ENCODE measurements at places on chromosomes 5 and 9. TPM values are rescaled to one million over a fixed set of nuclear protein-coding genes. Genes with fewer than 3 reads are reported as not detected.

- H3K4me1 ChIP-seq: no peaks in the 10 kb centered on the region
- no peak for DNase-seq
- H3K27me3 ChIP-seq: no peaks in the 10 kb centered on the region
- no peaks in the 10 kb centered on the region for H3K36me3 ChIP-seq
- H3K4me3 ChIP-seq: no peak overlapping the region
Observed at GRCh38 chr5:56229111-56229510, 4.0 kb downstream of the ANKRD55 start.

DNA sequence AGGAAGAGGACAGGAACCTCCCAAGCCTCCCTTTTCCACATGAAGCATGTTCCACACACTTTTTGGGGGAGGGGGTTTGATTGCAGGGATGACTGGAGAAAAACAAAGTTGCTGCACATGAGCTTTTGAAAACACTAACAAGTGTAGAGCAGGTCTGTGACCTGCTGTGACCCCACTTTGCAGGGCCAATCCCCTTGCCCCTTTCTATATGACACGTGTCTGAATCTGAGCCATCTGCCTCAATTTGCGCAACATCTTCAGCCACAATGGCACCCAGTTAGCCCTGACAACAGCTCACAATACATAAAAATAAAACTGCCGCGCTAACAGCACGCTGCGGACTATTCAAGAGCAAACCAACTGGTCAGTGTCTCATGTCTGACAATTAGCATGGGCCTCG lies 227.8 kb upstream of the TBCA start:
- no peaks in the 10 kb centered on the region for H3K4me1 ChIP-seq
- DNase-seq: no peak
- H3K27me3 ChIP-seq: no peaks in the 10 kb centered on the region
- H3K27ac ChIP-seq: no peak overlapping the region

GRCh38 chr9:127075624-127076372 lies 46.6 kb downstream of the ANGPTL2 start:
- no peak overlapping the region for H3K4me3 ChIP-seq
- no peaks in the 10 kb centered on the region for H3K36me3 ChIP-seq
- no peaks in the 10 kb centered on the region for H3K4me1 ChIP-seq
- no peaks in the 10 kb centered on the region for H3K27me3 ChIP-seq
- H3K27ac ChIP-seq: no peak overlapping the region

GRCh38 chr5:83577036-83577636 lies 105.6 kb downstream of the VCAN start:
- H3K4me1 ChIP-seq: no peaks in the 10 kb centered on the region
- DNase-seq: no peak
- H3K36me3 ChIP-seq: no peaks in the 10 kb centered on the region
- no peaks in the 10 kb centered on the region for H3K27me3 ChIP-seq
- no peak overlapping the region for H3K27ac ChIP-seq

GRCh38 chr5:178115136-178115813 lies 1.9 kb downstream of the N4BP3 start:
- DNase-seq: peak; percentile 57
- no peaks in the 10 kb centered on the region for H3K36me3 ChIP-seq
- H3K27ac ChIP-seq: peak overlapping the region; percentile 60
- H3K27me3 ChIP-seq: peaks cover 6% of the 10 kb centered on the region

GRCh38 chr5:168417731-168418429 lies 68.4 kb upstream of the RARS1 start:
- H3K4me3 ChIP-seq: no peak overlapping the region
- H3K4me1 ChIP-seq: no peaks in the 10 kb centered on the region
- no peak overlapping the region for H3K27ac ChIP-seq
- H3K27me3 ChIP-seq: no peaks in the 10 kb centered on the region
- DNase-seq: no peak

- no peak overlapping the region for H3K27ac ChIP-seq
- H3K4me3 ChIP-seq: no peak overlapping the region
- H3K27me3 ChIP-seq: peaks cover 11% of the 10 kb centered on the region
Observed at GRCh38 chr9:14325147-14325546, 11.2 kb upstream of the NFIB start.

DNA sequence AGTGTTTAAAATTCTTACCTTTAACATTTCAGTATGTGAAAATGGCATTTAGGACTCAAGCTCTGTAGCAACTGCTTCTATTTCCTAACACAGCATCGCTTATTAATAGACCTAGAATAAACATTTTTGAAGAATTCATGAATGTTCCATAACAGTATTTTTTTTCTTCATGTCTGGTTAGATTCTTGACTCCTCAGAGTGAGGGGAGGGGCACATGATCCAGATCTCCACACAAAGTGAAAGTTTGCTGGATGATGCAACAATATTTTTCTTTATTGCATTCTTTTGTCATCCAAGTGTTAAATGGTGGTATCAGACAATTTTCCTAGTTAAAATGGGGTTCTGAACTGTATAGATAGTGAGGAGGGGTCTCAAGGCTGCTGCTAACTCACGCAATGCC lies 130.8 kb upstream of the MAN2A1 start:
- H3K4me1 ChIP-seq: peaks cover 3% of the 10 kb centered on the region
- H3K4me3 ChIP-seq: no peak overlapping the region
- H3K27ac ChIP-seq: no peak overlapping the region
- no peak for DNase-seq
- no peaks in the 10 kb centered on the region for H3K27me3 ChIP-seq
- no peaks in the 10 kb centered on the region for H3K36me3 ChIP-seq

DNA sequence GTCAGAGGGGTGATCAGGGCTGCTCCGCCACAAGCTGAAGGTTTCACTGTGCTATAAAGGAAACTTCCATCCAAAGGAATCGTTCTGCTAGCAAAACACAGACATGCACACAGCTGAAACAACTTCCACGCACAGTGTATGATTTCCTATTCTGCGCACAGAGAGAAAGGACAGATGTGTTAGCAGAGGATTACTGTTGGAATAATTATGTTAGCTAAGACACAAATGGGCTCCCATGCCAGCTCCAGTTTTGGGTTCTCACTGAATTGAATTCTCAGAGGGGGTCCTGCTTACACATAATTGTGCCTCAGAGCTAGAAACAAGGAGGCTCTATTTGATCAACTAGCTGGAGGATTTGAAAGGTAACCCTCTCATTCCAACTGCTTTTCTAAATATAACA lies 352.4 kb downstream of the IRX2 start:
- H3K27me3 ChIP-seq: no peaks in the 10 kb centered on the region
- DNase-seq: no peak
- no peaks in the 10 kb centered on the region for H3K36me3 ChIP-seq
- H3K27ac ChIP-seq: no peak overlapping the region
- H3K4me1 ChIP-seq: no peaks in the 10 kb centered on the region
- no peak overlapping the region for H3K4me3 ChIP-seq

GRCh38 chr9:76026796-76027195 lies 136.3 kb downstream of the PCSK5 start:
- H3K4me3 ChIP-seq: no peak overlapping the region
- H3K27ac ChIP-seq: no peak overlapping the region
- H3K4me1 ChIP-seq: peaks cover 10% of the 10 kb centered on the region

DNA sequence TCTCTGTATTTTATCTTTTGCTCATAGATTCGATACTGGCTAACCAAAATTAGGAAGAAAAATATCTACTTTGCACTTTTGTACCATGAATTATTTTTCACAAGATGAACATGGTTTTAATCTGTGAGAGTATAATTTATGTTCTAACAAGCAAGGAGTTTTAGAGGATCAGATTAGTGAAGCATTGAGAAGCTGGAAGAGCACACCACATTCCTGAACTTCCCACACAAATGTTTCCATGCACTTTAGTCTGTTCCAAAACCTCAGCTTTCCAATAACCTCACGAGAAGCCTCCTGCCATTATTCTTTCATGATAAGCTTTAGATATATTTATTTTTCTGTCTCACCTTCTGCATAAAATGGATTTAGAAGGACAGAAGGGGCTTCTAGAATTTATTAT lies 98.7 kb upstream of the MPDZ start:
- H3K4me3 ChIP-seq: no peak overlapping the region
- H3K36me3 ChIP-seq: no peaks in the 10 kb centered on the region
- no peak for DNase-seq
- H3K27me3 ChIP-seq: no peaks in the 10 kb centered on the region
- H3K27ac ChIP-seq: no peak overlapping the region
- no peaks in the 10 kb centered on the region for H3K4me1 ChIP-seq

- DNase-seq: peak; percentile 10
- H3K4me3 ChIP-seq: no peak overlapping the region
- no peaks in the 10 kb centered on the region for H3K36me3 ChIP-seq
- H3K27me3 ChIP-seq: no peaks in the 10 kb centered on the region
- no peak overlapping the region for H3K27ac ChIP-seq
Observed at GRCh38 chr5:555058-555623, 30.9 kb upstream of the SLC9A3 start.

DNA sequence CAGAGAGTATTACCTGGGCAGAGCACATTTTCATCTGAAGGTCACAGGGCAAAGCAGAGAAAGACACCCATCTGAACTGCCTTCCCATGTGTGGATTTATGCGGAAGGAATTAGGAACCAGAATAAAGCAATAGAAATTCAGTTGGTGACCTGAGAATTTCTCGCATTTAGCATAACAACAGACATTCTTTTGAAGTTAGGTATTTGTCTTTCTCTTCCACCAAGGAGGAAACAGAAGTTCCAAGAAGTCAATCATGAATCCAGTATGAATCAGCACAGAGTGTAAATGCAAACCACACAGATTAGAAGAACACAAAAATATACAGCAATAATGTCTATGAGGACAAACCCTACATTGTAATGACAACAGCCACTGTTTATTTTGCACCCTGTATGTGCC lies 515.2 kb upstream of the BRINP1 start:
- no peak for DNase-seq
- H3K4me1 ChIP-seq: no peaks in the 10 kb centered on the region
- H3K4me3 ChIP-seq: no peak overlapping the region

DNA sequence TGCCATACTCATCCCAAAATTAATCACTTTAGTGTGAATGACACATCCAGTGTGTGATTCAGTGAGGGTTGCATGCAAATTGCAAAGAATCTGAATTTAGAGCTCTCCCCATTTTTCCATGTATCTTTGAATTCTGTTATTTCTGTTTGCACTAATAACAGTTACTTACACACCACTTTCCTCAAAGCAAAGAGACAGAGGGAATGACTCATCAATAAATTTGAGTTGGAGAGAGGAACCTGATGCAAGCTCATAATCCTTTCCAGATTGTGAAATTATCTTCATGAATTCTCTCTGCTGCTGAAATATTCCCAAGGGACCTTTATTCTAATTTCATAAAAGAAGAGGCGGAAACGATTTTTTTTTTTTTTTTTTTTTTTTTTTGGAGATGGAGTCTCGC lies 204.8 kb downstream of the CDH9 start:
- H3K27me3 ChIP-seq: no peaks in the 10 kb centered on the region
- H3K36me3 ChIP-seq: no peaks in the 10 kb centered on the region
- no peak overlapping the region for H3K27ac ChIP-seq
- DNase-seq: no peak

DNA sequence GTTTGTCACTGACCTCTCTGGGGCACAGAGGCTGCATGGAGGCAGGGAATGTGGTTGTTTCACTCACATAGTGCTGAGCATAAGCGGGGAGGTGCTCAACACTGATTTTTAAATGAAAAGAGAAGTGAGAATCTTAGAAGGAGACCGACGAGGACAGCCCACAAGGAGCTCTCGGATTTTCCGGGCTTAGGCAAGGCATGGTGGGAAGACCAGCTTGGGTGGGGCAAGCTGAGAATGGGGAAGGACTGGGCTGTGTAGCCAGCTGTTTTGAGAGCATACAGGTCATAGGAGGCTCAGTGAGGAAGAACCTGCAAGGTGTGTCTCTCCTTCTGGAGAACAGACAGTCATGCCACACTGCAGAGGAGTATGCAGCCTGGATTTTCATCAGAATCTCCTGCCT lies 86.0 kb upstream of the TNFSF8 start:
- H3K4me3 ChIP-seq: no peak overlapping the region
- H3K4me1 ChIP-seq: no peaks in the 10 kb centered on the region
- no peaks in the 10 kb centered on the region for H3K36me3 ChIP-seq
- DNase-seq: no peak
- H3K27ac ChIP-seq: no peak overlapping the region
- H3K27me3 ChIP-seq: no peaks in the 10 kb centered on the region

DNA sequence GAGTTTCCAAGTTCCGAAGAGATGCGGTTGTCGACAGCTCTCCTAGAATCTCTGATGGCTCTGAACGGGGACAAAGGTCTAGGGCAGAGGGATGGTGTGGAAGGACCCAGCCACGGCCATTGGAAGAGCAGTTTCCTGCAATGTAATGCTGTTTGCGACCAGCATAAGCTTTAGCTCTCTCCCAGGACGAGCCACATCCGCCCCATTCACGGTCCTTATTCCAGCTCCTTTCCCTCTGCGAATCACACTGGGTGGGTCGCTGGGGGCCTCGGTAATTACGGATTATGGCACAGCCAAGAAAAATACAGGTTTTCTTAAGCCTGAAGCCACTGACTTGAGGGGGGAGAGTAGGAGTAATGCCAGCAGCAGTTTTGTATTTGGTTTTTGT lies 22.7 kb downstream of the ANXA2R start:
- H3K27me3 ChIP-seq: no peaks in the 10 kb centered on the region
- peak overlapping the region; percentile 58 for H3K4me3 ChIP-seq
- DNase-seq: peak; percentile 39
- peaks cover 22% of the 10 kb centered on the region for H3K4me1 ChIP-seq
- no peaks in the 10 kb centered on the region for H3K36me3 ChIP-seq

DNA sequence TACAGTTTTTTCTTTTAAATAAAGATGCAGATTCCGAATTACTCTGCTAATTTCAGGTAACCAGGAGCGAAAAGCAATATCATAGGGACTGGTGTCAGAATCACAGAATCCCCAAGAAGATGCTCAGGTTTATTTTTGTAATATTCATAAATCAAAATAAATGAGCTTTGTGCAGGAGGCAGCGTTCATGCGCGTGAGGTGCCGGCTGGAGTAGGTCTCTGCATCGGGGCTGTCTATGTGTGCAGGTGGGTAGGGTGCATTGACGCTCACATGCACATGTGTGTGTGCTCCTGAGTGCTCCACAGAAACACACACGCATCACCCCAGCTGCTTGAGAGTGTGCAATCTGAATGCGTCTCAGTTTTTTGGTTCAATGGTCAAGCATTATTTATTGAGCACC lies 226.4 kb downstream of the PBX3 start:
- H3K36me3 ChIP-seq: no peaks in the 10 kb centered on the region
- H3K27me3 ChIP-seq: no peaks in the 10 kb centered on the region

GRCh38 chr9:129343424-129344375 lies 165.6 kb upstream of the IER5L start:
- H3K4me3 ChIP-seq: no peak overlapping the region
- H3K4me1 ChIP-seq: peaks cover 5% of the 10 kb centered on the region
- peak overlapping the region; percentile 32 for H3K27ac ChIP-seq
- no peak for DNase-seq
- no peaks in the 10 kb centered on the region for H3K27me3 ChIP-seq
- no peaks in the 10 kb centered on the region for H3K36me3 ChIP-seq

- no peak overlapping the region for H3K4me3 ChIP-seq
- no peaks in the 10 kb centered on the region for H3K4me1 ChIP-seq
- no peaks in the 10 kb centered on the region for H3K27me3 ChIP-seq
- DNase-seq: no peak
Observed at GRCh38 chr5:54713923-54714581, 196.5 kb downstream of the SNX18 start.

- no peak for DNase-seq
- peak overlapping the region; percentile 98 for H3K4me3 ChIP-seq
- no peaks in the 10 kb centered on the region for H3K27me3 ChIP-seq
- peaks cover 60% of the 10 kb centered on the region for H3K4me1 ChIP-seq
Observed at GRCh38 chr5:119270960-119271757, 84.7 kb upstream of the TNFAIP8 start.

GRCh38 chr5:29796013-29796412 lies 1397.5 kb upstream of the CDH6 start:
- H3K4me3 ChIP-seq: no peak overlapping the region
- H3K36me3 ChIP-seq: no peaks in the 10 kb centered on the region
- no peak overlapping the region for H3K27ac ChIP-seq
- no peaks in the 10 kb centered on the region for H3K4me1 ChIP-seq

Gene IL17B
- total RNA-seq: not detected

Gene MRPS27
- total RNA-seq: 36.3 TPM

Gene NR5A1
- total RNA-seq: not detected

Gene KCNV2
- total RNA-seq: not detected

Gene PCDHA7
- total RNA-seq: not detected

Gene OLFM1
- total RNA-seq: 0.18 TPM

Gene FAM151B
- 0.43 TPM for total RNA-seq

Gene TLX3
- not detected for total RNA-seq
